ENCODE measurements at places on chromosomes 7 and 10.

GRCh38 chr10:126090443-126090842 is 194.1 kb downstream of the FANK1 start:
- no peak for DNase-seq

DNA sequence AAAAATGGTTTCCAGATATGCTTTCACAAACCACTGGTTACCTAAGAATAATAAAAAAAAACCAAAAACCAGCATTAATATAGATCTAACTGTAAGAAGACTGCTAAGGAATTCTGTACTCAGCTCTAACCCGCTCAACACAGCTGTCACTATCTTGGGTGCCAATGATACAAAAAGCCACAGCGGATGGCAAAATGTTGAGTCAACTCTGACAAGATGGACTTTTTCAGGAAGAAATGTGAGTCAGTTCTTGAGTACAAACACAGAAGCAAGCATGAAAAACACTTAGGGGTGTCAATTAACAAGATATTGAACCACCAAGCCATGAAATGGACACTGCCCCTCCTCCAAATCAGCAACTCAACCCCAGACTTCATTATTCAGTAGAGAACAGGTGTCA is 55.0 kb downstream of the CTTNBP2 start:
- DNase-seq, result peak; percentile 52

GRCh38 chr10:60093317-60093716 is 187.0 kb upstream of the CCDC6 start:
- peak; percentile 72 for DNase-seq

DNA sequence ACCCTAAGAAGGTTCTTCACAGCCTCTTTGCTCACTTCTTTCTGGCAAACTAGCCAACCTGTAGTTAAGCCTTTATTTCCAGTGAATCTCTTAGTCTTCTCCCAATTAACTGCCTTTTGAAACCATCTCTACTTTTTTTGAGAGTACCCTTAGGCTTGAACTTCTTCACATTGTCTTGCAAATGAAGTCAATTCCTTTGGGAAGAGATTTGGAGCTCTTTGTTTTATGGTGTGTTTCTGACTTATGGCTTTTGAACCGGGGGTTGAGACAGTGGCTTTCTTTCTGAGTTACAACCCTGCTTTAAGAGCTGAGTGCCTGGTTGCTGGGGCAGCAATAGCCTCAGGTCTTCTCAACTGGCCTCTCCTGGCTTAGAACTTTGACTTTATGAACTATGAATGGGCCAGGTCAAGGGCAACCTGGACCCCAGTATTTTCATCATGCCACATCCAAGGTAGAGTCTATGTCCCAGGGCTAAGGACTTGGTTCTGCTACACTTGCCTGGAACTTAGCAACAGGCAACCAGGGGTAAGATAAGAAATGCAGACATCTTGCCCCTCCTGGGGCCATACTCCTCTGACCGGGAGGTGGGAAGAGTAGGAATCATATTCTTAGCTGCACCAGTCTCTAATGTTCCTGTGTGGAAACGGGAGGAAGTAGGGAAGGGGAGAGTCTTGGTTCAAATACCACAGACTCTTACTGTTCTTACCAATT is 53.0 kb downstream of the SP4 start:
- no peak for DNase-seq

DNA sequence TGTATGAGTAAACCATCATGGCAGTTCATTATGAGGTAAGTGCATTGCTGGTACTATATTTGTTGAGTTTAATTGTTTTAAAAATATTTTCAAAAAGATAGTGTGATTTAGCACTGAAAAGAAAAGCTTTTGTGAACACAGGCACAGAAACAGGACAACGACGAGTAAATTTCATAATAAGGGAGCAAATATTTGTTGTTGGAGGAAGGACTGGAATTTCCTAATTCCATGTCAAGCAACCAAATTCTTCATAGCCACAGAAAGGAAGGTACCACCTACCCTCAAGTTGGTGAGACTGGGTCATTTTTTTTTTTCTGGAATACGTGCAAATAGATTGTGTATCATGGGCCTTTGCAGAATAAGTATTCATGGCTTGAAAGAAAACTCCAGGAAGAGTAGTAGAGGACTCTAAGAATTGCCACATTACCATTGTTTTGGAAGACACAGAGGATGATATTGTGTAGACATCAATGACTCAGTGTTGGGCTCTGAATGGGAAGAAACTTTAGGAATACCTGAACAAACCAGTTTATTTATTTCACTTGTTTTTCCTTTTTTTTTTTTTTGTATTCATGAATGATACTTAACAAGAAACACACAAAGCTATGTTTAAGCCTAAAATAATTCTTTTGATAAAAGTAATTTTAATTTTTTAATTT is 7.8 kb downstream of the UBE2D4 start:
- no peak for DNase-seq

DNA sequence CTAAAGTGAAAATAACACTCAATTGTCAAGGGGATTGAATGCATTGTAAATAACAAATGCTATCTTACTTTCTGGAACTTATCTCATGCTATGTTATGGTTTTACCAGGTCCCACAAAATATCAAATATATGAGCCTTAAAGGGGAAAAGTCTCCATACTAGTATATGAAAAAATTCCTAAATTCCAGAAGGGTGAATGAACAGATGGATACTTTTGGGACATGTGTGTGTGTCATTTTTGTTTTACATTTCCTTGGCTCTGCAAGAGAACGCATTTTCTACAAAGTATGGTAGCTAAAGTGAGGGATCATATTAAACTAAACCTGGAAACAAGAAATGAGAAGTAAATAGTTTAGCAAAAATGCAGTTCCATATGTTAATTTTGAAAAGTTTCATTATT is 682.8 kb downstream of the INHBA start:
- DNase-seq, result no peak

DNA sequence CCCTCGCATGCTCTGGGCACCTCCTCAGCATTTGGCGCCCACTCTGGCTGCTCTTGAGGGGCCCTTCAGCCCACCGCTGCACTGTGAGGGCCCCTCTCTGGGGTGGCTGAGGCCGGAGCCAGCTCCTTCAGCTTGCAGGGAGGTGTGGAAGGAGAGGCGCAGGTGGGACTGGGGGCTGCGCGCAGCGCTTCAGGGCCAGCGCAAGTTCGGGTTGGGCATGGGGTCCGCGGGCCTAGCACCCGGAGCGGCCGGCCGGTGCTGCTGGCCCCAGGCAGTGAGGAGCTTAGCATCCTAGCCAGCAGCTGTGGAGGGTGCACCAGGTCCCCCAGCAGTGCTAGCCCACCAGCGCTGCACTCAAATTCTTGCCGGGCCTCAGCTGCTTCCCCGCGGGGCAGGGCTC is 305.6 kb upstream of the ANKRD30A start:
- DNase-seq, result no peak

- no peak for DNase-seq
Observed at GRCh38 chr7:33108554-33109004, 625 bp downstream of the RP9 start.

GRCh38 chr7:134890246-134891240 is 95.8 kb upstream of the AGBL3 start:
- no peak for DNase-seq

- DNase-seq, result no peak
Observed at GRCh38 chr7:143177374-143178119, 5.7 kb upstream of the TAS2R39 start.

DNA sequence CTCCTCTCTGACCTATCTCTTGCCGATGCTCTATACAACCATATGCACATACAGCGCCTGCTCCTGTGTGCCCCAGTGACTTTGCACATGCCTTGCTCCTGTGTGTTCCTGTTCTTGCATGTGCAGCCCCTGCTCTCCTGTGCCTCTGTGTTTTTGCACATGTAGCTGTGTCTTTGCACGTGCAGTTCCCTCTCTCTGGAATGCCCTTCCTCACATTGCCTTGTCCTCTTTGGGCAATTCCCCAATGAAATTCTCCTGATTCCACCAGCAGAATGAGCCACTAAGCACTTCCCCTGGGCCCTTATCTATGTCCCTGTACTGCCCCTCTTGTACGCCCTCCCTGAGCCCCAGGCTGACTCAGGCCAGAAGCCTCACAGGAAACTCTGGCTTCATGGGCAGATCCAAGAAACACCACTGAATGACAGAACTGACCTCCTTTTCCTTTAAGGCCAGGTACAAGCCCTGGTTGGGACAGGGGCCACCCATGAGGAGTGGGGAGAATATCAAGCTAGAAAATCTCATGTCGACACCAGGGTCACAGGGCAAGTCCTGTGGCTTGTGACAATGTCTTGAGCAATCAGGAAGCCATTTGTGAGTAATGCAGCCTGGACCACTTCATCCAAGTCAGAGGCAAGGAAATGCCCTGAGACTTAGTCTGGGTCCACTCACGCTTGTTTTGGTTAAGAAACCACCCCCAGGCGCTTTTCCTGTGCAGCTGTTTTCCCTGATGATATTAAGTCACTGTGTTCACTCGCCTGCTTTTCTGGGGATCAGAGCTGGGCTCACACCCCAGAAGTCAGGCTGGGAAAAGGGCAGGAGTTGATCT is 1.9 kb upstream of the ARHGAP22 start:
- DNase-seq, result peak; percentile 96

- no peak for DNase-seq
Observed at GRCh38 chr7:150856303-150857275, 4.3 kb downstream of the AOC1 start.

DNA sequence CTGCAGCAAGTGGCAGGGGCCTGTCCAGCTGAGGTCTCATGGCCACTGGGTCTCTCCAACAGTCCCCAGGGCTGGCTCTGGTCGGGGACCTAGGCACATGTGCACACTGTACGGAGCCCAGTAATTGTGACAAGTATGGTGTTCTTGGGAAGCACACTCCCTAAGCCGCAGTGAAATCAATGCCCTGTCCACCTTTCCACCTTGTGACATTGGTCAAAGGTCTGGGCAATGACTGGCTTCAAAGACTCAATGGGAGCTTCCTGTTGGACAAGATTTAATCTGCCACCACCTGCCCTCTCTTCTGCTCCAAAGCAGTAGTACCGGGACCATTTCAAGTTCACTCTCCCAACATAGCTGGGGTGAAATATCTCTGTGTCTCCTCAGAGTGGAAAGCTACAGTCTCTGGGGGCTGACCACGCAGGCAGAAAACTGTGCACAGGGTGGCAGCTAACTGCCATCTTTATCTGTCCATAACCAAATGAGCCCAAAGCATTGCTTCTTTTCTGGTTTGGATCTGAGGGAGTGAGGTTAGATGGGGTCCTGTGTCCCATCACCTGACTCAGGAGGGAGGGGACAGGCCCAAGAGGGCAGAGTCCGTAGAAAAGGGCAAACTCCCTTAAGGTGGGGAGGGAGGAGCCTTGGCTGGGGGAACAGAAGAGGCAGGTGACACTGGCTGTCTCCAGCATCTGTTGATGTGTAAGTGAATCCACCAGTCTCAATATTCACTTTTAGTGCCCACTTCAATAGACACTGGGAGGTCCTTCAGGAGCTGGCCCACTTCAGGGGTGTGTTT is 307.7 kb downstream of the TNS3 start:
- no peak for DNase-seq

DNA sequence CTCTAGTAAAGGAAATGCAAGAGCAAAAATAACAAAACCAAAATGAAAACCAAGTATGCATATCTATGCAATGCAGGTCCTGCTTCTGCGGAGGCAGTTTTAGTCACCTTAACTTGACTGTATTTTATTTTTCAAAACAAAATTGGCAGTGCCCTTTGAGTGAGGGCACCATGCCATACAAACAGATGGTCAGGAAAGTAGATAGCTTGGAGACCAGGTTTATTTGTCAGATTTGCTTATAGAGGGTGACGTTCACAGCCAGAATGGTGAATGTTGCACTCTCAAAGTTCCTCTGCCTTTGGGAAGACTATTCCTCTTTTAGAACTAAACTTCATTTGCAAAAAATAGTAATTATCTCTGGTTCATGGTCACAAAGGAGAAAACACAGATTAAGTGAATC is 801.9 kb downstream of the ANKRD7 start:
- no peak for DNase-seq

DNA sequence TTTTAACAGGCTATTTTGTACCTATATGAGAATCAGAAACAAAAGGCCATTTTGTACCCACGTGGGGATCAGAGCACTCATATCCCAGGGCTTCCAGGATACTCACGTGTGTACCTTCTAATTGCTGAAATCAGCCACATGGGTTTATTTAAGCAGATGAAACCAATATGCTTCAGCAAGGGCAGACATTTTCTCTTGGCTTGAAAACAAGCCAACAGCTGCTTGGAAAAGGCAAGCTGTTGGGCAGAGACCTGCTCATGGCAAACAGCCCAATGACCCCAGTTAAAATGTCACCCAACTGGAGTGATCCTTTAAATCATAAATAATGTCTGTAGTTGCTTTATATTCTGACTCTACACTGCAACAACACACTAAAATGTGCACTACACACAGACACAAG is 26.5 kb upstream of the TOMM7 start:
- DNase-seq, result no peak

DNA sequence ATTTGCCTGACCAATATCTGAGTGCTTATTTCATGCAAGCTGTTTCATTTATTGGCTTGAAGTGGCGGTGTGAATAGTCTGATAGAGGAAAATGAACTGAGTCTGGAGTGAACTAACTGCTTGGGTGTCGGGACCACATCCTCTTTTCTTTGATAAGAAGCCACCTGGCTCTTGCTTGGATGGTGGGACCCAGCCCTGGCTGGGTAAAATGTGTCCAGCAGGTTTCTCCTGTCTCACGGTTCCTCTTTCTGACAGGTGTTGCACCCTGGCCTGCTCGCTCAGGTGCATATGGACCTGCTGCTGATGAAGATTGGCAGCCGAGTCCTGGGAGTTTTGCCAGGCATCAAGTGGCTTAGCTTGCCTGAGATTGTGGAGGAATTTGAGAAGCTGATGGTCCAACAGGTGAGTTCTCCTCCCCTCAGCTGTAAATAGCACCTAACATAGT is 1.6 kb downstream of the ADCK2 start:
- no peak for DNase-seq

- peak; percentile 31 for DNase-seq
Observed at GRCh38 chr7:112550468-112551060, 69.8 kb downstream of the LSMEM1 start.

GRCh38 chr7:149375234-149376008 is 85.4 kb downstream of the ZNF777 start:
- DNase-seq, result no peak

GRCh38 chr7:107958764-107959526 is 44.0 kb downstream of the LAMB1 start:
- DNase-seq, result peak; percentile 62

- DNase-seq, result peak; percentile 93
Observed at GRCh38 chr10:98349508-98349922, 65.5 kb downstream of the PYROXD2 start.

GRCh38 chr7:16564909-16565426 is 38.3 kb downstream of the LRRC72 start:
- peak; percentile 11 for DNase-seq

GRCh38 chr10:129658376-129659072 is 191.5 kb downstream of the MGMT start:
- DNase-seq, result no peak

DNA sequence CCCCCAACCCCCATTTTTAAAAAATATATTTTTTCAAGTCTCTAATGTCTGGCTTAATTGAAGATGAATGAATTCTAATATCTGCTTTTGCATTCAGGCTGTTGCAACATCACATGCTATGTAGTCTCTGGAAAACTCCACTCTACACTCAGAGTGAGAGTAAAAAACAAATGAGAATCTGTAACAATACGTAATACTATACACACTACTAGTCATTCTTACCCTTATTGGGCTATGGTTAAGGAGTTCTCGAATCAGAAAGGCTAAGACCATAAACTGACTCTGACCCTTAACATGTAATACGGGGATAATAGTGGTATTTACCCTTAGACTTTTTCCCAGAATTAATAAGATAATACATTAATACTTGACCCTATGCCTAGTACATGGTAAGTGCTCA is 42.9 kb upstream of the TMEM168 start:
- no peak for DNase-seq

GRCh38 chr10:112875476-112876267 is 74.4 kb upstream of the TCF7L2 start:
- DNase-seq, result peak; percentile 80

- no peak for DNase-seq
Observed at GRCh38 chr10:61890430-61890829, 11.1 kb upstream of the ARID5B start.

GRCh38 chr7:76011442-76011861 is 17.1 kb upstream of the TMEM120A start:
- DNase-seq, result no peak
